ENCODE measurements at places on chromosomes 7 and 10.

DNA sequence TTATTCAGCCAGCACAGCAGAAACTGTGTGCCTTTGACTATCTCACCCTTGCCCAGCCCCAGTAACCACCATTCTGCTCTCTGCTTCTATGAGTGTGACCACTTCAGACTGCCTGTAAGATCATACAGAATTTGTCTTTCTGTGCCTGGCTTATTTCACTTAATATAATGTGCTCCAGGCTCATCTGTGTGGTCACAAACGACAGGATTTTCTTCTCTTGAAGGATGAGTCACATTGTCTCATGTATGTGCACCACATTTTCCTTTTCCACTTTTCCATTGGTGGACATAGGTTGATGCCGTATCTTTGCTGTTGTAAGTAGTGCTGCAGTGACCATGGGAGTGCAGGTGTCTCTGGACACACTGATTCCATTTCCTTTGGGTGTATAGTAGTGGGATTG is 122.5 kb upstream of the LANCL2 start:
- DNase-seq, result no peak

DNA sequence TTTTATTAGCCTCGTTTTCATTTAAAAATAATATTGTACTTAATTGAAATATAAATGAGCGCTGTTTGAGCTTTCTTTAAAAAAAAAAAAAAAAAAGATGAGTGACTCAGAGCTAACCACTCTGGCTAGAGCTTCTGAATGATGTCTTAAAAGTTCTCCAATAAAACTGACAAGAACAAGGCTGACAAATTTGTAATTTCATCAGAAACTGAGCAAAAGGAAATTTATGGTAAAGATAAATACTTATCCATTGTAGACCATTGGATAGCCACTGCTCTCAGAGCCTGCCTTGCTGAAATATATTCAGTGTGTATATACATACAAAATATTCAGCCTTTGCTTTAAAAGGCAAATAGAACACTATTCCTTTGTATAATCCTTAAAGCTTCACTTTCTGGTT is 91.2 kb upstream of the OIT3 start:
- no peak for DNase-seq

GRCh38 chr7:102985176-102985783 is 72.5 kb downstream of the LRRC17 start:
- no peak for DNase-seq

DNA sequence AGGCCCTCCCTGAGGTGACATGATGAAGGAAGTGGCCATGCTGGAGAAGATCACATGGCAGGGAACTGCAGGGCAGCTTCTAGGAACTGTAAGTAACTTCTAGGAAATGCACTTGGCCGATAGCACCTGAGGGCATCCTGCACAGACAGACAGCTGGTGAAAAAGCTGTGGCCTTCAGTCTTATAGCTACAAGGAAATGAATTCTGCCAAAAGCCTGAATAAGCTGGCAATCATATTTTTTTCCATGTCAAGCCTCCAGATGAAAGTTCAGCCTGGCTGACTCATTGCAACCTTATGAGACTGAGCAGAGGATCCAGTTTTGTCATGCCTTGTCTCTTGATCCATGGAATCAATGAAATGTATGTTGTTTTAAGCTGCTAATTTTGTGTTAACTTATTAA is 91.1 kb upstream of the CACNA2D1 start:
- DNase-seq, result no peak

GRCh38 chr7:99219185-99219767 is 11.4 kb upstream of the KPNA7 start:
- DNase-seq, result no peak

- DNase-seq, result no peak
These were observed 44.3 kb downstream of the OGDH start for GRCh38 chr7:44650772-44651171.

- DNase-seq, result no peak
These were observed 208.2 kb downstream of the ARHGAP21 start for GRCh38 chr10:24515481-24515880.

DNA sequence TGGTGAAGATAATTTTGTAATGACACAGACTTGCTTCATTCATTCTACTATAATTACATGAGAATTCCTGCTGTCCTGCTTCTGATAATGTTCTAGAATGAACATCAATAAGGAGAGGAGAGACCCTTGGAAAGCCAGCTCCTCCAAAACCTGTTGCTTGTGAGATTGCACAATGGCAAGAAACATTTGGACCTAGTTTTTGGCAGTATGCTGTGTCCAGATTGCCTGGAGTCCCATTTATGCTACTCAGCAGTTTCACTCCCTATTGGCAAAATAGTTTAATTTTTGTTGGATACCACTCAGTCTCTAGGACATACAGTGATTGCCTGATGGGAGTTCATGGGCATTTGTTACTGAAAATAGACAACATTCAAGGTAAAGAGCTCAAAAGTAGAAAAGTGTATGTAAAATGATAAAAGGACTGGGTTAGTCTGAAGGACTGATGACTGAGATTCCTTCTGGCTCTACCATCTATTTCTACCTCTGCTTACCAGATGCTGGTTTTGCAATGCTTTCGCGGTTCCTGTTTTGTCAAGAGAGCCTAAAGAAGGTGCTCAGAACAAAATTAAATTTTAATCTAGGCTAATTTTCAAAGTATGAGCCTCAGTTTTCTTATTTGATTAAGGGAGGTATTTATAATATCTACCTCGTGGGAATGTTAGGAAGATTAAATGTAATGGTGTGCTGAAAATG is 8.0 kb upstream of the ACTR3B start:
- no peak for DNase-seq

DNA sequence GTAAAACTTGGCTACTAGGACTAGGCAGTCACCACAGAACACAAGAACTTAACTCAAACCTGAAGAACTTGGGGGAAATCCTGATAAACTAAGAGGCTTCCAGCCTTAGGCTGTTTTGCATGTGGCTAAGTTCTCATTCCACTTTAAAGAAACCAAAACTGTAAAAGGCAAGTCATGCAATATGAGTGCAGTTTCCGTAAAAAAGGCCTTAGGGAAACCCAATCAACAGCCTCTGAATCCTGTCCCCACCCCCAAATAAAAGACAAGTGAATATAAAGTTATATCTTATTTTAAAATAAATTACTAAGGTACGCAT is 95.1 kb downstream of the USP6NL start:
- DNase-seq, result no peak

GRCh38 chr7:44223362-44224079 is 22.7 kb downstream of the YKT6 start:
- DNase-seq, result no peak

- no peak for DNase-seq
These were observed 361.8 kb downstream of the MAGI2 start for GRCh38 chr7:79091661-79092060.

GRCh38 chr7:36661135-36661840 is 63.0 kb downstream of the AOAH start:
- no peak for DNase-seq

- DNase-seq, result no peak
These were observed 105.6 kb downstream of the GPAM start for GRCh38 chr10:112078003-112078402.

DNA sequence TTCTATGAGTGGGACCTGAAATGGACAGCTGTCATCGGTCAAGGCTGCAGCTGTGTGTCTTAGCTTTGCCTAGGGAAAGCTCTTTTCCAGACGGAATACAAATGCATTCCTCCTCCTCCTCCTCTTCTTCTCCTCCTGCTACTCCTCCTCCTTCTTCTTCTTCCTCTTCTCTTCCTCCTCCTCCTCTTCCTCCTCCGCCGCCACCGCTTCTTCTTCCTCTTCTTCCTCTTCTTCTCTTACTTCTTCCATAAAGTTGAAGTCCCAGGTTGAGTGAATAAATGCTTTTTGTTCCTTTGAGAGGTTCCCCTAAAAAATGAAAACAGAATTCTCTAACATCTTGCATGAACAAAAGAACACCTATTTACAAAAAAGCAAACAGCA is 28.7 kb downstream of the KLF6 start:
- no peak for DNase-seq

DNA sequence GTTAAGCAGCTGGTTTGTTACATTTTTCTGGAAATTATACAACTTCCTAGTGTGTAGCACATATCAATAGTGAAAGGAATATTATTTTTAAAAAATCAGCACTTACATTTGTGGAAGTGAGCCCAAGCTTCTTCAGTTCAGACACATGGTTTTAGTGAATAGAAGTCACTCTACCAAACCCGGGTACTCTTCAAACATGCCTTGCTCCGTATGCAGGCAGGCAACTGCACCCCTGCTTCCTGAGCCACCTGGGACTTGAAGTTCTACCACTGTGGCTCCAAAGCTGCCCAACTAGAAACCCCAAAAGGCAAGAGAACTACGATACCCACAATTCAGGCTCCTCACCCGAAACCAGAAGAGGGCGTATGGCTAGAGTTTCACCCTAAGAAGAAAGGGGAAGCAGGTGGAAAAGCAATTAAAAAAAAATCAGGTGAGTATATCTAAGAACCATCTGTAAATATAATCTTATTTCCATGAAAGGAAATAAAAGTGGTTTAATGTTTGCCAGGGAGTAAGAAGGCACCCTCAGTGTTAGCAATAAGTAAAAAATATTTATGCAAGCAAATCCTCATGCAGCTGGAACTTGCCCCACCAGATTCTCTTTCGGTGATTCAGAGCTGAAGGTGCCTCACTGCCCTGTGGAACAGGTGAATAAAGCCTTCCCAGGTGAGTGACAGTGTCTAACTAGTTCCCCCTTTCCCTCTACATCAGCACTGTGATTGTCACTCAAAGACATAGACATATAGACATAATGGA is at the start of gene MACC1:
MACC1 (minus strand) TSS at position 192 of the 756 bp plus-strand sequence. CDS start 55,522 bp downstream, outside the sequence.
- DNase-seq, result no peak

GRCh38 chr10:124524991-124525653 is 63.5 kb downstream of the LHPP start:
- peak; percentile 82 for DNase-seq

- no peak for DNase-seq
These were observed 713.1 kb downstream of the DNAJB9 start for GRCh38 chr7:109282726-109283125.

- DNase-seq, result no peak
These were observed 44.8 kb upstream of the KCNIP2 start for GRCh38 chr10:101888251-101888949.

- DNase-seq, result no peak
These were observed 94.1 kb upstream of the ZNF438 start for GRCh38 chr10:31125789-31126188.

- no peak for DNase-seq
These were observed 355.6 kb downstream of the ETV1 start for GRCh38 chr7:13633857-13634256.

- DNase-seq, result no peak
These were observed 90.9 kb downstream of the MLLT10 start for GRCh38 chr10:21624951-21625350.

- DNase-seq, result no peak
These were observed 85.4 kb downstream of the MALRD1 start for GRCh38 chr10:19133992-19134391.

GRCh38 chr7:156039971-156040677 is 227.9 kb upstream of the SHH start:
- DNase-seq, result no peak

DNA sequence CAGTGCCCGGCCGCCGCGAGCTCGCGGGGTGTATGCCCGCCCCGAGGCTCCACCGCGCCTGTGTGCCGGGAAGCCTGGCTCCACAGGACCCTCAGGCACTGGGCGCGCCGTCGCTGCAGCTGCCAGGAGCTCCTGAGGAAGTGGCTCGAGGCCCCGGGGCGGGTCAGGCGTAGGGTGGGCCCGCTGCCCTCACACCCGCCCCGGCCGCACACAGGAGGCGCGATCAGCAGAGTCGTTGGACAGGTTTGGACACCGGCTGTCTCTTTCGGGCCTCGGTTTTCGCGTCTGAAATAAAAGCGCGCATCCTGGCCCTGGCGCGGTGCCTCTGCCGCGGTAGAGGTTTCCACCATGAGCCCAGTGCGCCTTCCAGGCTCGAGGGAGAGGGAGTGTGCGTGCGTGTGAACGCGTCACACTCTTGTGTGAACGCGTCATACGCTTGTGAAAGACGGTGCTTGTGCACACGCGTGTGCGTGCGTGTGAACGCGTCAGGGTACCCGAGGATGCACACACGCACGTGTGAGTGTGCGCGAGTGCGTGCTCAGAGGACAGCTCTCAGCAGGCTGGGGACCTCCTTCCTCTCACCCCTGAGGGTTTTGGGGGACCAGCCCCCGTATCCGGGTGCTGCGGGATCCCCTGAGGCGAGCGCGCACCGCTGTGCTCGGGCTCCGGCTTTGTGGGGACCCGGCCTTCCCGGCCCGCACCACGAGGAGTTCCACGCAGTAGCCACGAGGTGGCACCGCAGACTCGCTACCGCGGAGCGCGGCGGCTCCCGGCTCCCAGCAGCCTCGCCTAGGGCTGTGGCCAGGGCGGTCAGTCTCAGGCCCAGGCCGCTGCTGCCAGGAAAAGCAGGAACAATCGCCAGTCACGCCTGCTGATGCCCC is 83.8 kb downstream of the BMS1 start:
- DNase-seq, result no peak

GRCh38 chr7:27551803-27552400 is 110.8 kb downstream of the HIBADH start:
- no peak for DNase-seq

- DNase-seq, result no peak
These were observed 12.3 kb upstream of the ASCC1 start for GRCh38 chr10:72228318-72228751.

DNA sequence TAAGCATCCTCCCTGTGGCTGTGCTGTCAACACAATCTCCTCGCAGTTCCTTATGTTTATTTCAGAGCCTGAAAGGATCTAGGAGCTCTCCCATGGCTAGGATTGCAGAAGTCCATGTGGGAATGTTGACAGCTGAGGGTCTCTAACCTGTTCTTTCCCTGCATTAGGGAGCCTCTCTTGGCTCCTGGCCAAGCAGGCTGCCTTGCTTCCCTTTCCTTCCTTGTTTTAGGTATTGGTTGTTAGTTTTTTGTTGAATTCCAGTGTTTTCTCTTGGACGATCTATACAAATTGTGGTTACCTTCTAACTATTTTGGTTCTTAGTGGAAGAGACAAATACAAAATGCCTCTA is 171.8 kb downstream of the MLLT10 start:
- no peak for DNase-seq

- no peak for DNase-seq
These were observed 116.1 kb downstream of the KLF6 start for GRCh38 chr10:3668966-3669330.

- DNase-seq, result peak; percentile 57
These were observed 5.2 kb downstream of the MTG1 start for GRCh38 chr10:133399123-133399601.

GRCh38 chr7:157008206-157009169 is 2.0 kb downstream of the MNX1 start:
- peak; percentile 74 for DNase-seq

GRCh38 chr10:121889212-121889611 is 38.6 kb downstream of the ATE1 start:
- no peak for DNase-seq

DNA sequence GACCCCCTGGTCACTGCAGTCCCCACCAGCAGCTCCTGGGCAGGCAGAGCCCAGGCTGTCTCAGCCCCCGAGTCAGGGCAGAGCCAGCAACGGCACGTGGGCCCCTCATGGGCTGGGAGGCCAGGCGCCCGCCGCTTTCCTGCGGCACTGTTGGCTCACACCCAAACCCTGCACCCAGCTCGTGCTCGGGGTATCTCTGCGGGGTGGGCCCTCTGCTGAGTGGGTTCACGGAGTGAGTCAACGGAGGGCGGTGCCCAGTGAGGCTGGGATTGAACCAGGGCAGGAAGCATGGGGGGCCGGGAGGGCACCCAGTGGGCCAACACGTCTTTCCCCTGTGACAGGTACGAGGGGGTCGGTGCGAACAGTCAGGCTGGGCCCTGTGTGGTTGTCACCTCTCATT is 28.9 kb downstream of the ADAP1 start:
- DNase-seq, result peak; percentile 79

- no peak for DNase-seq
These were observed 52.9 kb downstream of the C10orf120 start for GRCh38 chr10:122646511-122647382.

GRCh38 chr7:98761225-98761624 is 108.6 kb downstream of the TMEM130 start:
- no peak for DNase-seq

Measured in suprapubic skin (tissue), 4 donors.